ENCODE measurements at places on chromosomes 12 and 14.

DNA sequence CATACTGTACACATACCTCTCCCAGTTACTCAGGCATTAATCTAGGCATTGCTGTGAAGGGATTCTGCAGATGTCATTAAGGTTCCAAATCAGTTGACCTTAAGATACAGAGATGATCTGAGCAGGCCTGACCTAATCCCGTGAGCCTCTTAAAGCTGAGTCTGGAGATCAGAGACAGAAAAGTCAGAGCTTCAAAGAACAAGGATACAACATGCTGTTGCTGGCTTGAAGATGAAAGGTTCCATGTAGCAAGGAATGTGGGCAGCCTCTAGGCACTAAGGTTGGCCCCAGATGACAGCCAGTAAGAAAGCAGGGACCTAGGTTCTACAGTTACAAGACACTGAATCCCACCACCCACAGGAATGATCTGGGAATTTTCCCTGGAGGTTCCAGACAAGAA lies 81.1 kb downstream of the MAP1LC3B2 start:
- DNase-seq = no peak

DNA sequence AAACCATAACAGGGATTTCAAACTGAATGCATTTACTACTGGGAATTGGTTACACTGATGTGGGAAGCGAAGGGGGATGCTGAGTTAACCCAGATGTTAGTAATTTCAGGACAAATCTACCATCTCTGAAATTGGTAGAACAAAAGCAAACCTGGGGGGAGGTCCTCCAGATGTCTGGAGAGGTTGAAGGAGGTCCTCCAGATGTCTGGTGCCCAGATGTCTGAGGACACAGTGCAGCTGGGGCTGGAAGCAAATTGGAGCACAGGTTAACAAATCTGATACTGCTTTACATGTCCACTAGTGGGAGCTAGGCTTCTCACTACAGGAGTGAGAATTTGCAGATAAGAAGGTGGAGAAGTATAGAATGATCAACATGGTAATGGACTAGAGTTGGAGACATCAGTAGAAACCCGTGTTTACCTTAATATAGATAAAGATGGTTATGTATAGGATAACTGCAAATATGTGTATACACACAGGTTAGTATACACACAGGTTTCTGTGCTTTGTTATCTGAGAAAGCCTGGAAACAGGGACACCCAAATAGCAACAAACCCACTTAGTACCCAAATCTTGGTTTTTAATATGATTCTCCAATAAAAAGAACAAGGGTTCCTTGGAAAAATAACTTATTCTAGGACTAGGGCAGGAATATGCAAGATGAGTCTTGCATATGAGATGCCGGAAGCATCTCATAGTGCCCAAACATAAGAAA lies 162.5 kb downstream of the C12orf50 start:
- DNase-seq = no peak

- peak; percentile 70 for DNase-seq
These were observed 15.7 kb upstream of the FIGNL2 start for GRCh38 chr12:51863933-51864832.

DNA sequence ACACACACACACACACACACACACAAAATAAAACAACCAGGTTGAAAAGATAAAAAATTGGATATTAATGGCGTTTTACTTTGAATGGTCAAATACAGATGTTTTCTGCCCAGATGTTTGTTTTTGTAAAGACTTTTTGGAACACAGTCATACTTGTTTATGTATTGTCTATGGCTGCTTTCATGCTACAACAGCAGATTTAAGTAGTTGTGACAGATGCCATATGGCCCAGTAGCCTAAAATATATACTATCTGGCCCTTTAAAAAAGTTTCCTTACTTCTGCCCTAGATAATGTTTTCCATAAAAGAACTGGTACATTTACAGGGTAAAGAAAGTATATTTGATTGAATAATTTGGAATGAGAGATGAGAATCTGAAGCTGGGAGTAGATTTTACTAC lies 1362.8 kb upstream of the SEL1L start:
- DNase-seq = no peak

- DNase-seq = no peak
These were observed 75.5 kb downstream of the GALNT9 start for GRCh38 chr12:132253698-132254480.

- no peak for DNase-seq
These were observed 67.6 kb downstream of the PIWIL1 start for GRCh38 chr12:130405332-130405731.

- DNase-seq = no peak
These were observed 61.9 kb upstream of the IFNG-AS1 start for GRCh38 chr12:67927324-67927723.

- DNase-seq = no peak
These were observed 72.8 kb downstream of the TAOK3 start for GRCh38 chr12:118299791-118300460.

GRCh38 chr14:104746934-104747481 lies 5.9 kb upstream of the SIVA1 start:
- no peak for DNase-seq

- DNase-seq = no peak
These were observed 35.5 kb downstream of the KRT80 start for GRCh38 chr12:52156311-52156710.

DNA sequence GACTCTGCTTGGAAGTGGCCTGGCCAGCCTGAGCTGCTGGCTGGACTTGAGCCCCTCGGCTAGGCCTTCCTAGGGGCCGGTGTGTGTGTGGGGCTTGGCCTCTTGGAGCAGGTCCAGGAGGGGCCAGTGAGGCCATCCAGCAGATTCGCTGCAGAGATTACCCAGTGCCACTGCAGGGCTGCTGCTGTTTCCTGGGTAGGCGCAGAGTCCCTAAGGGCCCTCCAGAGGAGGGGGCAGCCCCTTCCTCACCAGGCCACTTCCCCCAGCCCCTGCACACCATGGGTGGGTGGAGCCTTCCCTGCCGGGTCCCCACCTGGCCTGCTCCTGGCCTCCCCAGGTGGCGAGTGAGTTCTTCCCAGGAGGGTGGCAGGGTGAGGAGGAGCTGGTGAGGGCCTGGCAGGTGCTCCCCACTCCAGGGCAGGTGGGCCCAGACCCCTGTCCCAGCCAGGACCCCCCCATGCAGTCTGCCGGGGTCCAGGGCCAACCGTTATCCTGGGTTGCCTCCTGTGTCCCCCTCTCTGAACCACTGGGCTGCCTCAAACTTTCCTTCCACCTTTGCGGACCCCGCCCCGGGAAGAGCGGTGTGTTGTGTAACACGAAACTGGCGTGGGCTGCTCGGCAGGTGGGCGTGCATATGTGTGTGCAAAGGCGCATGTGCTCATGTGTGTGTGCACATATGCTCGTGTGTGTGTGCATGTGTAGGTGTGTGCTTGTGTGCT lies 25.1 kb downstream of the ASPG start:
- DNase-seq = no peak

GRCh38 chr12:115932066-115932465 lies 345.4 kb downstream of the MED13L start:
- DNase-seq = no peak
